ENCODE measurements at places on chromosomes 13 and 19. TPM values are rescaled to one million over a fixed set of nuclear protein-coding genes. Genes with fewer than 3 reads are reported as not detected.

DNA sequence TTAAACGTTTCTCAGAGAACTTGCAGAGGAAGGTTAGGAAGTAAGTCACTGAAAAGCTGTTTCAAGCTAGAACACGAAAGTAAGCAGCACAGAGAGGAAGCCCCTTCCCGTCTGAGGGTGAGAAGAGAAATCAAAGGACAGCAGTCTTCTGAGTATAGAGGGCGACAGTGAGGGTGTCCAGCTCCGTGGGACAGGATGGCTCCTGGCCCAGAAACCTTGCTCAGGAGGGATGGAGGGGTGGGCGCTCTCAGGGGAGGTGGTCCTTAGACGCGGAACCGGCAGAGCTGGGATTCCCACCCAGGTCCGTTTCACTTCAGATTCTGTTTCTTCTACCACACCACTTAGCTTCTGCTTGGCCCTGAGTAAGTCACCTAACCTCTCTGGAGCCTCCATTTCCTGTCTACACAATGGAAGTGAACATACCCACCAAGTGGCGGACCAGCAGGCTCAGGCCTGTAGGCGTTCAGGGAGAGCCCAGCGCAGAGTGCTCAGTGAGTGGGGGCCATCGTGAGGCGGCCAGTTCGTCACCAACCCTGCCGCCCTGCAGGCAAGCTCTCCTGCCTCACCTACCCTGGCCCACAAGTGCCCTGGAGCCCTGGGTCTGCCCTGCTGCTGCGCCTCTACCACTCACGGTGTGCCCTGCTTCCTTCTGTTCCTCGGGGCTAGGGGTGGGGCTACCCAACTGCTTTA lies 5.5 kb upstream of the RSPH6A start:
- no peak for DNase-seq

DNA sequence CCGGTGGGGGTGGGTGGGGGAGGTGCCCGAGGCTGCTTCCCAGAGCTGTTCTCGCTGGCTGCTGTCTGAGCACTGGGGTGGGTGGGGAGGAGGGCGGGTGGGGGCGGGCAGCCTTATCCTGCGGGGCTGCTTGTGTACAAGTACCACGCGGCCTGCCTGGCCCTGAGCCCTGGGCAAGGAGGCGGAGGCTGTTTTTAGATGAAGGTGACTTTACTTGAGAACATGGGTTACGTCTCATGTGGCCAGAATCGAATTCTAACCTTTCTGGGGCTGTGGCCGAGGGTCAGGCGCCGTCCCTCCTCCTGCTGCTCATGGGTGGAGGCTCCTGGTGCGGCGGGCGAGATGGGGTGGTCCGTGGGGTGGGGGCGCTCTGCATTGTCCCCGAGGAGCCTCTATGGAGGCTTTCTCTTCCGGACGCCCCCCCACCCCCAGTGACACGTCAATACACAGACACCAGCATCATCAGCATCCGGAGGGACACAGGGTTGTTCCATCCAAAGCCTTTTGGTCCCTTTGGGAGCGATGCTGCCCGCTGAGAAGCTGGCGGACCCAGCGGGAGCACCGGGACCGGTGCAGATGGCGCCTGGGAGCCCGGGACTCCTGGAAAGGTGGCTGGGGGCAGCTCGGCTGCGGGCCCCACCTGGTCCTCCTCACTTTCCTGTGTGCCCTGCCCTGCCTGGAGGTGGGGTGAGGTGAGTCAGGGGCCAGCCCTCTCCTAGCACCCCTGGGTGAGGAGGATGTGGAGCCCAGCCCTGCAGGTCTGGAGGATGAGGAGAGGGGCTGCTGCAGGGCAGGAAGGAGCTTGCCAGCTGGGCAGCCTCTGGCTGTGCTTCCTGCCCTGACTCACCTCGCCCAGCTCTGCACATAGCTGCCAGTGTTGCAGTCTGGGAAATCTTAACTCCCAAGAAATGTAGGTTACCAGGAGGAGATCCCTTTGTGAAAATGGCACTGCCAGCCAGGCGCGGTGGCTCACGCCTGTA lies 3.4 kb downstream of the BSG start:
- no peak for DNase-seq

DNA sequence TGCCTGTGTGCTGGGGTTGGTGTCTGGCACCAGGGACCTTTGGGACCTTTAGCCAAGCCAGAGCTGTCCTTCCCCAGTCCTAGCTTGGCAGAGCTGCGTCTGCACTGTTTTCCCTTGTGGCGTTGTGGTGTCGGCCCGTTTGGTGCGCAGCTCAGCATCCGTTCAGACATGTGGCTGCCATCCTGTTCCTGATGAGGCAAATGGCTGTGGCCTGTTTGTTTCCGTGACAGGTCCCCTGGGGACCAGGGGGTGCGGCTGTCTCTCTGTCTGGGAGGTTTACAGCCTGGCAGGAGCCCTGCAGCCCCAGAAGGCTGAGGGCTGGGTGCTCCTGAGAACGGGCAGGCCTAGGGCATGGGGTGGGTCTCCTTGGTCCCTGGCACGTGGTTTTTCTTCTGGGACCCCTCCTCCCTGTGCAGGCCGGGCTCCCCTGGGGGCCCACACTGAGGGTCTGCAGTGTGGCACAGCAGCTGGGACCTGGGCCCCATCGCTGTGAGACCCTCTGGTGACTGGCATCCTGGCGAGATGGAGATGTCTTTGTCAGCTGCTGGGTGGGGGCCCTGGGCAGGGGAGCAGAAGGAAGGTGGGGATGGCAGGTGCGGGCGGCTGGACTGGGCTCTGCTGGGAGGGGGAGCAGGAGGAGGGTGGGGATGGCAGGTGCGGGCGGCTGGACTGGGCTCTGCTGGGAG lies 4.0 kb downstream of the SPPL2B start:
- DNase-seq, result no peak

DNA sequence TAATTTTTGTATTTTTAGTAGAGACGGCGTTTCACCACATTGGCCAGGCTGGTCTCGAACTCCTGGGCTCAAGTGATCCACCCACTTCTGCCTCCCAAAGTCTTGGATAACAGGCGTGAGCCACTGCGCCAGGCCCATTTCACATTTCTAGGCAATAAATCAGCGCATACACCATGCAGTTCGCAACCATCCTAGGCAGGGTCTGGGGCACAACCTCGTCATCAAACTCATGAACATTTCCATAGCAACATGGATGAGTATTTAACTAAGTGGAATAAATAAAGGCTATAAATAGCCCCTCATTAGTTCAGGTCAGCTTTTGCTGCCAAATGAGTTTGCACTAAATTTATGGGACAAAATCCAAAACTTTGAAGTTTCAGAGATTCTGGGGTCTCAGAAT lies 8.2 kb downstream of the MEIS3 start:
- no peak for DNase-seq

DNA sequence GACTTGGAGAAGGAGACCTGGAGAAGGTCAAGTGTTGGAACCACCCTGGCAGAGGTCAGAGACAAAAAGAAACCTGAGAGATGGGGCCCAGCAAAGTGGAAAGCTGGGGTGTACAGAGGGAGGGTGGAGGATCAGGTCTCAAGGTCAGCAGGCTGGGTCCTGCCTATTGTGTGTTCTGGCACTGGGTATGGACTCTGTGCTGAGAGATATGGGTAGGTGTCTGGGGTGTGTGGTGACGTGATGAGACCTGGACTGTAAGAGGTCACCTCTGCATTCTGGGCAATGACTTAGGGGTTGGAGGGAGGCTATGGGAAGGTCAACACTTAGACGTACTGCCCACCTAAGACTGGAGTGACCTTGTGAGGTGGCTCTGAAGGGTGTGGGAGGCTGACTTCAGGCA lies 88.1 kb downstream of the SCGB2B2 start:
- DNase-seq, result no peak

DNA sequence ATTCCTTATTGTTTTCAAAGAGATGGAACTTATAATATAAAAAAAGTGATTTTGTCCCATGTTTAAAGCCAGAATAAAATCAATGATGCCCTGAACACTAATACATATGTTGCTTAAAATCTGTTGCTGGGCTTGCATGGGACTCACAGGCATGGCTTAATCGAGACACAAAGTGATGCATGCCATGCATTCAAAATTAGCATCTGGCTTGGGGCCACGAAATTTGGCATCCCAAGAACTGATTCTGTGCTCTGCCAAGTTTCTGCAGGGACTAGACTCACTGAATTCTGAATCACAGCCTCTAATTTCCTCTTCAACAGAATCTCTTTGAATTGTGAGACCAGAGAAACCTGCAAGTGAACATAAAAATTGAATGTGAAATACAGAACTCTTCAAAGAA lies 109.2 kb downstream of the PCDH17 start:
- no peak for DNase-seq

DNA sequence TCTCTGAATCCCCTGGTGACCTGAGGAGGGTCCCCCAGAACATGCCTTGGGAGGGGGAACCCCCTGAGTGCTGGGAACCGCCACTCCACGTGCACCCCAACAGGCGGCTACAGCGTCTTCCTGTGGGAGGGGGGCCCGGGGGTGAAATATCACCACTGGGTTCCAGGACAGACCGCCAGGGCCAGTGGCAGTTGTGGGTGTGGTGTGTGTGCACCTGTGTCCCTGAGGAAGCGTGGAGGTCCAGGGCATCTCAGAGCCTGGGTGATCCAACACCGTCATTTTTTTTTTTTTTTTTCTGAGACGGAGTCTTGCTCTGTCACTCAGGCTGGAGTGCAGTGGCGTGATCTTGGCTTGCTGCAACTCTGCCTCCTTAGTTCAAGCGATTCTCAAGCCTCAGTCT lies 4.2 kb downstream of the ADGRE5 start:
- DNase-seq, result no peak

DNA sequence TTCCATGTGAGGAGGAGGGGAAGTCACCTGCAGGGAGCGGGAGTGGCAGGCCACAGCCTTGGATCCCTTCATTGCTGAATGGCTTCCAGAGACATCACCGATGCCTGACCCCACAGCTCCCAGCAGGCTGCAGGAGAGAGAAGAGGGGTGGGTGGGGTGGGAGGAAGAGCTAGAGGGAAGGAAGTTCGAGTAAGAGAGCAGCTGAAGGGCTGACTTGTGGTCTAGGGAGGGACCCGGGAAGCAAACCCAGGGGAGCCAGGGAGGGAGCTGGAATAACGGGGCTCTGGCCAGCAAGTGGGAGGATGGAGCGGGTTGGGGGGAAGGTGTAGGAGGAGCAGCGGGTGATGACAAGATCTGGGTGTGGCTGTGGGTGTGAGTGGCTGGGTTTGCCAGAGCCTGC lies 229.8 kb upstream of the MAB21L1 start:
- no peak for DNase-seq

DNA sequence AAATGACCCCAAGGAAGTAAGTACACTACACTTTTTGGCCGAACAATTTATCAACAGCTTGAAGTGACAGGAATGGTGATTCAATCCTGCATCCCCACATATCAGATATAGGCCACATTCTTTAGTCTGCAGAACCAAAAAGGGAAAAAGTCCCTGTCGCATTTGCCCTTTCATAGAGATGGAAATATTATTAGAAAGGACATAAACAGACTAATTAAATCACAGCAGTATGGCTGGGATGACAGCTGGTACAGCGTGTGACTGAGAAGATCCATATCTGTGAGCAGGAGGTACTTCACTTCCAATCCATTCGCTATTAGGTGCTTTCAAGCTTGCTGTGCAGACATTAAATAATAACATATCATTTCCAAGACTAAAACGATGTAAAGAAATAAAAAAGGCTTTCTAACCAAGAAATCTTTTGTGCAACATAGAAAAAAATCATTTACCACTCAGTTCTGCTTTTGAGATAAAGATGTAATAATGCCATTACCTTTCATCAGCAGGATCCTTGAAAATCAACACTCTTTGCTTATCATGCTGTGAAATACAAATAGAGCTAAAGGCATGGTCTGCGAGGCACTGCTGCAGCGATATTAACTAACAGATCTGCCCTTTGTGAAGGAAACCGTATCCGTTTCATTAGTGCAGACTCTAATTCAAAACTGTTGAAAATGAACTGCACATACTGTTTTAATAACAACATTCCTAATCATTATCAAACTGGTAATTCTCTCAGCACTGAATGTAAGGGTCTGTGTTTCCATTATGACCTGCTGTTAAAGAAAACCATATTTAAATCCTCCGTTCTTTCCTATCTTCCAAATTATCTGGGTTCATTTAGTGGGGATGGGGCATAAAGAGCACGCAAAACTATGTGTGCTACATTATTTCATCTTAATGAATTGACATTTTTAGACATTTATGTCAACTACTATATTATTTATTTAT lies 245.6 kb downstream of the DACH1 start:
- no peak for DNase-seq

DNA sequence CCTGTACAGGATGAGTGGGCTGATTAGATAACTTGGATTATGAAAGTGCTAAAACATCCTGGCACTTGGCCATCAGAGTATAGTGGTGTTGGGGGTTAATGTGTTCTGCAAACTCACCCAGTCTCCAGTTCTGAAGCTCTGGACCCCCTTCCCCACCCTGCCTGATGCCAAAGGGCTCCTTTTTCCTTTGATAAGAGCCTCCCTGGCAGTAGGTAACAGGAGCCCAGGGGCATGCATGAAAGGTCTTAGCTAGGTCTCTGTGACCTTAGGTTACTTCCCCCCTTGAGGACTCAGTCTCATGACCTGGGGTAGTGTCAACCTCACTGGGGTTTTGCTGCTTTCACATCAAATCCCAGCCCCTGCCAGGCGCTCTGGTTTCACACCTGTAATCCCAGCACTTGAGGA lies 2.5 kb downstream of the RPS28 start:
- DNase-seq, result no peak

- DNase-seq, result peak; percentile 61
Measured at GRCh38 chr19:5128251-5128935, 159.5 kb downstream of the KDM4B start.

- DNase-seq, result peak; percentile 25
Measured at GRCh38 chr19:32691952-32692726, 518 bp downstream of the NUDT19 start.

DNA sequence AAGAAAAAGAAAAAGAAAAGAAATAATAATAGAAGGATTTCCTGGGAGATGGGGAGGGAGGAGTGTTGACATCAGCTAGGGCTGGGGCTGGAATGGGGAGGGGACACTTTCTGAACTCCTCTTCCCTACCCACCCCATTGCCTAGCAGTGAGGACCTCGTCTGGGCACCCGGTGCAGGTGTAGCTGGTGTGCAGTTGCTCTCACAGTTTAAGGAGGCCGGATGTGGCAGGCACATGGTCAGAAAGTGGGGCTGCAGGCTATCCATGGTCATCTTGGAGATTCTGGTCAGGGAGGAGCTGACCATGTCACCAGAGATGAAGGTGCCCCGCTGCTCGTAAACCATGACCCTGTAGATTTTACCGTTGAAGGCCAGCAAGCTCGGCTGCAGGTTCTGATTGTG lies 8.5 kb upstream of the TUBB4A start:
- DNase-seq, result no peak

GRCh38 chr19:38564981-38565690 lies 52.6 kb downstream of the MAP4K1 start:
- DNase-seq, result no peak

DNA sequence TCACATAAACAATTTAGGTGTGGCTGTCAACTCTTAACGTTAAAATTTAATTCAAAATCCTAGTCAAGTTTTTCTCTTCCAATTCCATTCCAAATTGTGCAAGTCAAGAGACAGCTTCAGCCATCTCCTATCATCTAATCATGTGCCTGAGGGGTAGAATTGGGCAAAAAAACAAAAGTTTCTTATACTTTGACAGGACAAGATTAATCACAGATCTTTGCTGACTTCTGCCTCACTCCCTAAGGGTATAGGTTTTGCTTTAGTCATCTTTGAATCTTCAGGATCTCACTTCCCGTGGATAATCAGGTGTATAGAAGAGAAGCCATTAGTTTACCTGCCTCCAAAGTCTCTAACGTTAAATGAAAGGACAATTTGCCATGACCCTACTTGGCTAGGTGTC lies 24.6 kb downstream of the RNF17 start:
- DNase-seq, result no peak

Gene OVOL3
- not detected for total RNA-seq

Gene SIGLEC14
- total RNA-seq, result not detected

Gene ZNF728
- total RNA-seq, result not detected

Gene OR7C1
- total RNA-seq, result not detected

Gene RXFP2
- 0.45 TPM for total RNA-seq

Gene SHD
- 4.8 TPM for total RNA-seq

All from mesothelial cell of epicardium (in vitro differentiated cells).